ENCODE measurements at places on chromosomes 3 and 15.

DNA sequence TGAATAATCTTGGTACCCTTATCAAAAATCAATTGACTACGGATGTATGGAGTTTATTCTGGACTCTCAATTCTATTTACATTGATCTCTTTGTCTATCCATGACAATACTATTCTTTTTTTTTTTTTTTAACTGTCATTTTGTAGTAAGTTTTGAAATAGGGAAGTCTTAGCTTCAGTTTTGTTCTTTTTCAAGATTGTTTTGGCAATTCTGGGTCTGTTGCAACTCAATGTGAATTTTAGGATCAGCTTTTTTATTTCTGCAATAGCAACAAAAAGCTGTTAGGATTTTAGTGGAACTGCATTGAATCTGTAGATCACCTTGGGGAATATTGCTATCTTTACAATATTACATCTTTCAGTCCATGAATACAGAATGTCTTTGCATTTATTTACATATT lies 21.4 kb downstream of the BTLA start:
- DNase-seq, result no peak

DNA sequence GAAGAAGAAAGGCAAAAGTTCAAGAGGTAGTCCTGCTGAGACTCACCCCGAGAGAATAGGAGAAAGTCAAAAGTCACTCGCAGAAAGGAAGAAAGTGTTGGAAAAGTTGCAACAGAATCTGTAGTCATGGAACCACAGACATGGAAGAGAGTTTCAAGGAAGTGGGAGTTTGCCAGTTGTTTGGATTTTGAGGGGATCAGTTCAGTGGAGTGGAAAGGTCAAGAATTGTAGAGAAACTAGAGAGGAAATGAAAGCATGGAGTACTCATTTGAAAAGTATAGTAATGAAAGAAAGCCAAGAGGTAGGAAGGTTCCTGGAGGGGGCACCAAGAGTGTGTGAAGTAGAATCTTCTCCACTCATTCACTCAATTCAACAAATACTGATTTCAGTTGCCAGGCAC lies 34.7 kb downstream of the SPTSSB start:
- no peak for DNase-seq

DNA sequence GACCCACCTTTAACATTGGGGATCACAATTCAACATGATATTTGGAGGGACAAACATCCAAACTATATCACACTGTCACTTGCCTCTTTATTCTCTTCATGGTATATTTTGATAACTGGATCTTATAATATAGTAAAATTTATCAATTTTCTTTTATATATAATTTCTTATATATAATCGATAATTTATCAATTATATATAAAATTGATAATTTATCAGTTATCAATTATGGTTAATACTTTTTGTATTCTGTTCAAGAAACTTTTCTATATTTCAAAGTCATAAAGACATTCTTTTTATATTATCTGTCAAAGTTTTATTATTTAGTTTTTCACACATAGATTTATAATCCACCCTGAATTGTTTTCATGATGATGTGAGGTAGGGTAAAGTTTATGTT lies 132.9 kb downstream of the ZNF280D start:
- DNase-seq, result no peak

DNA sequence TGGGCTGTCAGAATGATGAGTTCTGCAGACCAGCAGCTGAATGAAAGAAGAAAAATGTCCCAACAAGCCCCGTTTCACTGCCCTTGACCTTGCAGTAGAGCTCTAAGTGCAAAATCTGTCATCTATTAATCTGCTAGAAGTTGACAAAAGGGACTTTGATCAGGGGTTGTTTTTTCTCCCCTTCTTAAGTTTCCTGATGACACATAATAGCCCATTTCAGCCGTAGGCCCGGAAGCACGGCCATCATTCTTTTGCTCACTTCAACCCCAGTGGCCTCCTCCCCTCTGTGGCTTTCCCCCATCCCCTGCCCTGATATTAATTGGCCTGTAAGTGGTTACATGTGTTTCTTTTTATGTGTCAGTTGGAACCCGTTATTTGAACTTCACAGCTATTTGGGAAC lies 298.9 kb downstream of the RPLP1 start:
- no peak for DNase-seq

DNA sequence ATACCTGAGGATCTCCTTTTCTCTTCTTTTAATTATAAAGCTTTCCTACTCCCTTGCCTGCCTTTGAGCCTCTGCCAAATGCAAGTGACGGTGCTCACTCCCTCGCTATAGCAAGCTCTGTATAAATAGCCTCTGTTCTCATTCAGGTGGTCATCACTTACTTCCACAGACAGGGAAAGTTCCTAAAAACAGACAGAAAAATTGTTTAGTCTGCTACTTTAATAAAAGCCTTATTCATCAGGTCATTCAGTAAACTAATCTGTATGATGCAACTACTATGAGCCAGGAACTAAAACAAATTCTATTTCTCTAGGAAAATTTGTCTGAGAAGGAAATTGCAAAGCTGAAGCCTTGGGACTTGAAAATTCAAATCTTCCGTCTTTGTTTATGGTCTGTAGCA lies 10.2 kb upstream of the DLG1 start:
- DNase-seq, result no peak

- no peak for DNase-seq
These were observed 30.1 kb downstream of the GPR15 start for GRCh38 chr3:98561727-98562521.

GRCh38 chr3:25910997-25911396 lies 121.1 kb downstream of the OXSM start:
- no peak for DNase-seq

DNA sequence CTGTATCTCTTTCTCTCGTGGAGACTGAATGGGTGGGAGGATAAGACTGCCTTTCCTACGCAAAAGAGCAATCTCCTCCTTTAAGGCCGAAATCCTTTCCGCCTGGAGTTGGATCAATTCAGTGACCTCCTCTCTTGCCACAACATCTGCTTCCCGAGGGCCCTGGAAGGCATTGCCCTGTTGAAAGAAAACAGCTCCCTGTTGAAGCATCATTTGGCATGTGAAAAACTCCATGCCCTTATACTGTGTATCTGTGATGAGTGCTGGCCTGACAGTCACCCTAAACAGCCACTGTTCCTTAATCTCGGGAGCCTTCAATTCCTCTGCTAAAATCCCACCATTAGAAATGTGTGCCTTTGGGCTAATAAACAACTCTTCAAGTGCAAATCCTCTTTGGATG lies 80.2 kb downstream of the BOC start:
- no peak for DNase-seq

- DNase-seq, result no peak
These were observed 74.1 kb upstream of the FRMD4B start for GRCh38 chr3:69460034-69460433.

DNA sequence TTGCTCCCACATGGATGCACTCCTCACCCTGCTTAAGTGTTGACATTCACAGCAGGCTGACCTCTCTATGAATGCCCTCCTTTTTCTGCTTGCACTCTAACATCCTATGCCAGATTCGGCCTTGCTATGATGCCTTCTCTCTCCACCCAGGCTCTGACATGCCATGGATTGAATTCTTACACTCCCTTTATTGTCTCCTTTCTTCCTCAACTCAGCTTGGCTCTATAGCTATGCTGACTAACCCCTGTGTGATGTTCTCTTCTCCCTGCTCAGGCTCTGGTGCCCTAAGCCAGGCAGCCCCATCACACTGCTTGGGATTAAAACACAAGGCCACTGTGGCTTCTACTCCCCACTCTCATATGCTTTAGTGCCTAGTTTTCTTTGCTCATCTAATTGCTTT lies 563.7 kb downstream of the NSUN3 start:
- DNase-seq, result no peak

GRCh38 chr3:103381296-103382079 lies 946.7 kb downstream of the ZPLD1 start:
- no peak for DNase-seq

- DNase-seq, result no peak
These were observed 745.3 kb downstream of the TUSC7 start for GRCh38 chr3:117454908-117455307.

DNA sequence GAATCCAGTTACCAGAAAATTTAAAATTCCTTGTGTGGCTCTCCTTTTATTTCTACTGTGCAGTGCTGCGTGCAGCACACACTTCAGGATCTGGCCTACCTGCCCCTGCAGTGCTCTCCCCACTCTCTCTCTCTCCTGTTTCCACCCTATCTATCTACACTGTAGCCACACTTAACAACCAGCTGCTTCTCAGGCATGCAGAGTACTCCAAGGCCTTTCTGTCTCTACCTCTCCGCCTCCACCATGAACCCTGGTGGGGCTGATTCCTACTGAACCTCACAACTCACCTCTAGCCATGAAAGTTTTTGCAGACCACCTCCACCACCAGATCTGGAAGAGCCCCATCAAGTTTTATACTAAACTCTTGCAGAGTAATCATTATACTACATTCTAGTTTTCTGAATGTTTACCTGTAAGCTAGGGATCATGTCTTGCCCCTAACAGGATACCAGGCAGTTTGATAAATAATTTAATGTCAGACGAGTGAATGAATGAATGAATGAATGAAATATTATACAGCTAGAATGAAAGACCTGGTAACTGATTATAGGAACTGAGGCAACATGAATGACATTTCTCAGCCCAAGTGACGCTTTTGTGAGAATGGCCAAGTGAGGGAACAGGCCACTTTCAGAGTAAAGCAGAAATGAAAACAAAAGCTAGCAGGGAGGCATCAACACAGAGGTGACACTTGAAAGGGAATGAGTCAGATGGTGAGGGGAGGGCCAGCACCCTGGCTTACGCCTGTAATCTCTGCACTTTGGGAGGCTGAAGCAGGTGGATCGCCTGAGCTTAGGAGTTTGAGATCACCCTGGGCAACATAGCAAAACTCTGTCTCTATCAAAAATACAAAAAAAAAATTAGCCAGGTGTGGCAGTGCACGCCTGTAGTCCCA lies 363.5 kb downstream of the FOXP1 start:
- DNase-seq, result peak; percentile 45

GRCh38 chr15:39096608-39097205 lies 484.2 kb upstream of the THBS1 start:
- DNase-seq, result no peak

DNA sequence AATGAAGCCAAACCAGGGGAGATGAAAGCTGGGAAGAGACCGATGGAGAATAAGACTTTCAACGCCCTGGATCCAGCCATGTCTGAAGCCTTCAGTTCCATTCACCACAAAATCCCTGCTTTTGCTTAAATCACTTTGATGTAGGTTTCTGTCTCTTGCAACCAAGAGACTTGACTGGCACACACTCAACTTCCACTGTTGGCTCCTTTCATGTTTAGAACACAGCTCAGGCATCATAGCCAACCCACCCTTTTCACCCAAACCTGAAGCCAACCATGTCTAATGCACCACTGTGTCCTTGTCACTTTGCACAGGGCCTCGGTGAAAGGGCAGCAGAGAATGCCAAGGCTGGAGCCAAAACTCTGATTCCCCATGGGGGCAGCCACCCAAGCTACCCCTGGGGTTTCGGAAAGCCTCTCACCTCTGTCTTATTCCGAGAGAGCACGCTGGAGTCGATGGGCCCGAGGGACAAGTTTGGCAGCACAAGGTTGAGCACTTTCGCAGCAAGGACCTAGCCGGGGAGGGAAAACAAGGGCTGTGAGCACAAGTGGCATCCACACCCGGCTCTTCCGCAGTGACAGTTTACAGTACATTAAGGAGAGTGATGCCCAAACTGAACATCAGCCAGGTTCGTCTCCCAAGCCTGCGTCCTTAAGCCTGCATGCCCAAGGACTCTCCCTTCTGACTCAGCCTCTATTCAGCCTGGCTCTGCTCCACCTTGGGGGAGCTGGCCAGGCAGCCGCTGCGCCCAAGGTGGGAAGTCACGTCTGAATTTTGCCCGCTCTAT lies 37.6 kb downstream of the ABTB1 start:
- DNase-seq, result no peak

DNA sequence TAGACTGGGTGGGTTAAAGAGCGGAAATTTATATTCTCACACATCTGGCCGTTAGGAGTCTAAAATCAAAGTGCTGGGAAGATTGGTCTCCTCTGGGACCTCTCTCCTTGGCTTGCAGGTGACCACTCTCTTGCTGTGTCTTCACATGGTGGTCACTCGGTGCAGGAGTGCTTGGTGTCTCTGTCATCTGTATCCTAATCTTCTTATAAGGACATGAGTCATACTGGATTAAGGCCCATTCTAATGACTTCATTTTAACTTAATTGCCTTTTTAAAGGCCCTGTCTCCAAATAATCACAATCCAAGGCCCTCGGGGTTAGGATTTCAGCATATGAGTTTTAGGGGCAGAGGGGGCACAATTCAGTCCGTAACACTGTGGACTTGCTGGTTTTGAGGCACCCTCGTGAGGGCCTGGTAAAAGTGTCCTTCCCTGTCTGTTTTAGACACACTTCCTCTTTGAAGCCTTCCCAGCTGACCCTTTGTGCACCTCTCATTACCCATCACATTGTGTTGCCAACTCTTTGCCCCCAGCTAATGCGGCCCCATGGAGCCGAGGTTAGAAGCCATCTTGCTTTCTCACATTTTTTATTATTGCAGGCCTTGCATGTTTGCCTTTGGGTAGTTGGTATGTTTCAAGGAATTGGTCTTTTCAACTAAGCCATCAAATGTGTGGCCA lies 3.2 kb downstream of the XYLB start:
- DNase-seq, result no peak

DNA sequence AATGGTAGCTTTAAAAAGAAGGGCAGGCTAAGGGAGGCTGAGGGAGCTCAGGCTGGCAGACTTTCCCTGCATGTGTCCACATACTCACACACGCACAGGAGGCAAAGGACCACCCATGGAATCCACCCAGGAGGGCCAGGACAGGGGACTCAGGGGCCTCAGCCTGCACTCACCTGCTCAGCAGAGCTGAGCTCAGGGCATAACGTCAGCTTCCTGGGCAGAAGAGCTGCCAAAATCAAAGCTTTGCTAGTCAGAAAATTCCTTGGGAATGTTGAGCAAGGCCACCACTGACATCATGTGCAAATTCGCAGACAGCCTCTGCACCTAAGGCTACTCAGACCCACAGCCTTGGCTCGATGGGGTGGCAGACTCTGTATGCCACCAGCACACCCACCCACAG lies 16.4 kb upstream of the ALAS1 start:
- no peak for DNase-seq

DNA sequence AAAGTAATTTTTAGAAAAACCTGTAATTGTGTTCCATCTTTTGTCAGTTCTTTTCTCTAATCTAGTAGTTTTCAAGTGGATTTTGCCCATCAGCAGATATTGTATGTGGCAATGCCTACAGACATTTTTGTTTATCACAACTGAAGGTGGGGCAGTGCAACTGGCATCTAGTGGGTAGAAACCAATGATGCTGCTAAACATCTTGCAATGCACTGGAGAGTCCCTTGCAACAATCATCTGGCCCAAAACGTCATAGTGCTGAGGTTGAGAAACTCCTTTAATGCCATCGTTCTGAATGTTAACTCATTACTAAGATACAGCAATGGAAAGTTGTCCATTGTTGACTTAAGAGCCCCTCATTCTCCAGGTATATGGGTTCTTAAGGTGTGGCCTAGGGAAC lies 80.1 kb downstream of the BTD start:
- no peak for DNase-seq

Measured in GM13976 (cell line).